ENCODE measurements at places on chromosomes 1 and 21.

DNA sequence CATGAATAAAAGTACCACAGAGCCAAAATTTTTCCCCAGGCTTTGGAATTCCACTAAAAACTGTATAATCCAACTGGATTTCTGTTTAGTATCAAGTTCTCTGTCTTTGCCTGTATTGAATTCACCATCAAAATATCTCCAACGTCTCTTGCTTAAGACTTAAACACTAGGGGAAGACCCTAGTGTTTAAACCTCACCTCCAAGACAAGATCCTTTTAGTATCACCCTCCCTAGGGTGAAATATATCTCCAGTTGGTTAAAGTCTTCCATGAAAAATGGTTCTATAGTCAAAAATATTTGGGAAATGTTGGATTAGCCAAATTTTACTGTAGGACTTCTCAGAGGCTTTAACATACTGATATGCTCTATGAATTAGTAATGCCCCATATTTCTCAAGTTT is 8.1 kb upstream of the XCL1 start:
- no peak for DNase-seq

DNA sequence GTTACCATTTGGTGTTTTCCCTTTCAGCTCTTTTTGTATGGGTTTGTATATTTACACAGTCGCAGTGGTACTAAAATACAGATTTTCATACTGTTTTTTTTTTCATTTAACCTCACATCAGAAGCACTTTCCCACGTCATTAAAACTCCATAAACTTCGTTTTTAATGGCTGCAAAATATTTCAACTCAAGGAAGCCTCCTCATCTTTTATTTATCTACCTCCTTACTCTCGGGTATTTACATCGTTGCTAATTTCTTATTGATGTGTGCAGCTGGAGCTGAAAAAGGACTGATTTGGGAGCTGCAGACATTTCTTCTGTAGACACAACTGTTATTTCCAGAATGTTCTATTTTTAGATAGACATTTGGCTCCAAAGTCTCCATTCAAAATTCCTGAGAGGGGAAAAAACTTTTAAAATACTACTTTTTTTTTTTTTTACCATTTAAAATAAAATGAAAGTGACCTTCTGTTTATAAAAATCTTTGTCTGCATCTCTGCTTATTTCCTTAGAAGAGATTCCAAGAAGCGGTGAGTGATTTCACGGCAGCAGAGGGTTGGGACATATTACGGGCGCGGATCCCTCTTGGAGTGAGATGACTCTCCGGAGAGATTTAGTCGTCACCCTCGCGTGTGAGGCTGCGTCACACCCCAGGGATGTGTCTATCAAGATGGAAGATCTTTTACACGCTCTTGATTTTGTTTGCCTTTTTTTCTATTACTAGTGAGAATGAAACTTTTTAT is 10.1 kb downstream of the RUNX3 start:
- DNase-seq, result no peak

DNA sequence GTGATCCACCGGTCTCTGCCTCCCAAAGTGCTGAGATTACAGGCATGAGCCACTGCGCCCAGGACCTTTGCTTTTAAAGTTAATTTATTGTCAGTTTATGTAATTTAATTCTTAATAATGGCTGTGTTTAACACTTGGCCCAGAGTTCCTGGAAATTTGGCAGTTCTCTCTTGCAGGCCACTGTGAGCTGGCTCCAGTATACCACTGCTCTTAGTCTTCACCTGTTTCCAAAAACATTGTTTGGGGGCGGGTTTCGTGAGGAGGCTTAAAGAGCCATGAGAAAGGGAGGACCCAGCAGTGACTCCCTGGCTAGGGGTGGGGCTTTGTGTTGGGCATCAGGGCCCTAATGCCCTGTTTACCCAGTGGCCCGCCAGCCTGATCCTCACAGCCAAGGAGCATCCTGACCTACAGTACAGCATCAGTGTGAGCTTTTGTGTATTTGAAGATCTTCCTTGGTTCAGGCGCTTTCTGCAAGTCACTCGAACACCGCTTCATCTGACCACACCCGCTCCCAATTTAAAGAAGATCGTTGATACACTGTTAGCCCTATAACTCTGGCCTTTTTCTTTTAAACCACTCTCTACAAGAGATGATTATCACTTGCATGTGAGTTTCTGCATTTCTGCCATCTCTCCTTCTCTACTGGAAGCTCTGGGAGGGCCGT is 12.0 kb upstream of the BGLAP start:
- DNase-seq, result no peak

GRCh38 chr1:98420376-98421084 is 241.0 kb upstream of the SNX7 start:
- no peak for DNase-seq

GRCh38 chr21:34570313-34570712 is 44.6 kb downstream of the RCAN1 start:
- no peak for DNase-seq

Data from stimulated activated CD4-positive, alpha-beta T cell treated with anti-CD3 and anti-CD28 coated beads, TNF-alpha, amount 100 ng/mL, for 24 hours (primary cell).